ENCODE measurements at places on chromosomes 4 and X.

- peak; percentile 28 for DNase-seq
Observed at GRCh38 chr4:108327642-108328382, 159.1 kb upstream of the LEF1 start.

- DNase-seq: no peak
Observed at GRCh38 chr4:139746431-139747171, 81.0 kb downstream of the MGST2 start.

DNA sequence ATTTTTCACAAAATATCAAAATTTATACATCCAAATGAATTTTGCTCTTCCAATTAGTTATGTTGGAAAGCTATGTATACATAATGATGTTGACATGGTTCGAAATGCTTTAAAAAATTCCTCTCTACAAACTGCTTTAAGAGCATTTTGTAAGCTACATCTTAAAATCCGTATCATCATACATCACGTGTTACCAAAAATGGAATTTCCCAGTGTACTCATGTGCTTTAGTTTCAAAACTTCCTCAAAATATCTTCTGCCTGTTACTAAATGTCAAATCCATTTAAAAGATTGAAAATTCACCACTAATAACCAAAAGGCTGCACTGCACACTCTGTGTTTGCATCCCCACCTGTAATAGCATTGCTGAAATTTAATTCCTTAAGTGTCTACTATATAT is 87.9 kb downstream of the WDFY3 start:
- DNase-seq: no peak

DNA sequence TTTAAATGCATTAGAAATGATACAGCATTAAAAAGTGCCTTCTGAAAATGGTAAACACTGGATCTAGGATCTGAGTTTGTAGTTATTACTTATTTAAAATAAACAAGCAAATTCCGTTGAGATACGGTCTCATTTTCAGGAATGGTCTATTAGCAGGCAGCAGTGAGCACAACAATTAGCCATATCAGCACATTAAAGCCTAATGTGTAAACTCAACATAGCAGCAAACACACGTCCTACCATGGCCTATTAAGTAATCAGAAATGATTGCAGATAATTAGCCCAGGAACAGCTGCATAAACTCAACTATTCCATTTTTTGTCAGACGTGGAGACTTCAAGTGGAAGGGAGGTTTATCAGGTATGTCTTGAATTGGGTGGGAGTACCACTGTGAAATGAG is 61.8 kb downstream of the NEIL3 start:
- no peak for DNase-seq

DNA sequence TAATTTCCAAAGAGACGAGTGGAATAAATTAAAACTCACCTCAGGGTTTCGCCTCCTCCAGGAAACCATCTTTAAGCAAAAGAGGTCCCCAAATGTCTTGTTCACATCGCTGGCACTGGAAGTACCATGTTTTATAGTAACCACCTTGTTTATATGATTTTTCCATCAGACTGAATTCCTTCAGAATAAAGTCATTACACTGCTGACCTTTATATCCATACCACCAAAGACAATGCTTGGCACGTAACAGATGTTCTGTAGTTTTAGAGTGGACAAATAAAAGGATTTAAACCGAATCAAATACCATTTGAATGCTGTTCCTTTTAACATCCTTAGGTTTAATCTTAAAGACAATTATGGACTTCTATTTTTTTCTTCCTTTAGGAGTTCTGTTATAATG is 4.7 kb downstream of the NUDT6 start:
- DNase-seq: no peak

DNA sequence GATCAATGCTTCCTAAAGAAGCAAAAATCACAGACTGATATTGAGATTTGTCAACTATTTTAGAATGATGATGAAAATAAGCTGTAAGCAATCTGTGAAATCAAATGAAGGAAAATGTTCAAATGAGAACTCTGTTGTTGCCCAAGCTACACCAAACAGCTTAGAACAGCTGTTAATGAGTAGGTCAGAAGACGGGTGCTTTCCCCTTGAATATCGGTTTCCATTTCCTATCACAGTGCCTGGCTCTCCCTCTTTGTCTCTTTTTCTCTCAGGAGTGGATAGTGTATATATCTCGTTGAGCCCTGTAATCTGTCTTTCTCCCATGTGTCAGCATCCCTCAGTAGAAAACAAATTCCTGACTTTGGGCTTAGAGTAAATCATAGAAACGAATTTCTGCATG is 1592.9 kb upstream of the TENM3 start:
- no peak for DNase-seq

GRCh38 chr4:1113311-1114009 is at the start of gene RNF212:
Gene RNF212 (minus strand): TSS chr4:1113564. CDS start chr4:1113464, 100 bp downstream.
- DNase-seq: no peak

GRCh38 chrX:72258174-72258573 is 18.9 kb downstream of the RPS4X start:
- no peak for DNase-seq

GRCh38 chr4:113826421-113826820 is 64.9 kb upstream of the CAMK2D start:
- DNase-seq: no peak

DNA sequence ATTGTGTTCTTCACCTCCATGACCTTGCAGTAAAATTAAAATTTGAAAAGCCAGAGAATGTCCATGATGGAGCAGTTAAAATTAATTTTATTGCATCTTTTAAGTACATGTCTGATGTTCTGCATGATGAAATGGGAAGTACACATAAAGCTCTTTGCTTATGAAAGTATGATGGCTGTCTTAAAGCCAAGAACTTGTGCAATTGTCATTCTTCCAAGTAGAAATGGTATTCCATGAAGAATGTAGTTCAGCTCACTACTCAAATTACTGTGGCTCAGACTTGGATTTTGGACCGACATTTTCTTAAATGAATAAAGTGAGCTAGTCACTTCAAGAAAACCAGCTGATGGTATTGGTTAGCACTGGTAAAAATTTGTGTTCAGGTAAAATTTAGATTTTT is 161.7 kb upstream of the CXCL13 start:
- DNase-seq: no peak

DNA sequence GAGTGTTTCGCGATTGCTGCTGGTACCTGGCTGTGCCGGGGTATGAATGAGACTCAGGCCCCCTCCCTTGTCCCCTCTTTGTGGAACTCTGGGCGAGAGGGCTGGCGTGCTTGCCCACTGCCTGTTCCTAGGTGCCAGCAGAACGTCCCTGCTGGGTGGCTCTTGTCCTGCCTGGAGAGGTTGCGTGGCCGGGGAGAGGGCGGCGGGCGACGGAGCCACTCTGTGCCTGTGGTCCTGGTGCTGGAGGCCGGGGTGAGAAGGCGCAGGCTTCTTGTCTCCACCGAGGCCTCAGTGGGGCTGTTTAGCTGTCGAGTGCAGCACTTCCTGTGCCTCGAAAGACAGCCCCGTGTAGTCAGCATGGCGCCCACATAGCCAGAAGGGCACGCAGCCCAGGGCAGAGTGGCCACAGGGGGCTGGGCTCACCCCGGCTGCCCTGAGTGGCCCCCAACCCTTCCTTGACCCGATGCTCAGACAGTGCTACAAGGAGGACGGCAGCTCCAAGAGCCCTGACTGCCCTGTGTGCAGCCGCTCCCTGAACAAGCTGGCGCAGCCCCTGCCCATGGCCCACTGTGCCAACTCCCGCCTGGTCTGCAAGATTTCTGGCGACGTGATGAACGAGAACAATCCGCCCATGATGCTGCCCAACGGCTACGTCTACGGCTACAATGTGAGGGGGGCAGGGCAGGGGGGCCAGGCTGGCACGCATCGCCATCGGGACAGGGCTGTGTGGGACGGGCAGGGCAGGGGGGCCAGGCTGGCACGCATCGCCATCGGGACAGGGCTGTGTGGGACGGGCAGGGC is 8.9 kb upstream of the UVSSA start:
- DNase-seq: no peak

DNA sequence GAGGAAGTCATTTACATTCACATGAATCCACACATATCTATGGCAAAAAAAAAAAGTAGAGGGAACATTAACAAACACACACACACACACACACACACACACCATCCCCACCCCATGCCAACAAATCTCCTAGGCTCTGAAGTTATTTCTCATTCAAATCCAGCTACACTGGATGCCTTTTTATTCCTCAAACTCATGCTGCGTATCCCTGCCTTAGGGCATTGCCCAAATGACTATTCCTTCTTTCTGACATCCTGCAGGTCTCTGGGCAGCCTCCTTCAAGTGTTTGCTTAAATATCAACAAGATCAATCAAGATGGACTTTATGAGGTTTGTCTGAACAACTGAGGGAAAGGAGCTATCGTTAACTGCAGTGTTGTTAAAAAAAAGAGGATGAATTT is 106.5 kb upstream of the FAM9A start:
- no peak for DNase-seq

GRCh38 chr4:117249333-117249732 is 164.0 kb upstream of the TRAM1L1 start:
- no peak for DNase-seq

GRCh38 chr4:52711834-52712250 is 39.4 kb downstream of the ERVMER34-1 start:
- no peak for DNase-seq

GRCh38 chr4:8457646-8458252 is 17.2 kb downstream of the TRMT44 start:
- DNase-seq: no peak

- DNase-seq: no peak
Observed at GRCh38 chr4:84680956-84681355, 98.0 kb downstream of the CDS1 start.

DNA sequence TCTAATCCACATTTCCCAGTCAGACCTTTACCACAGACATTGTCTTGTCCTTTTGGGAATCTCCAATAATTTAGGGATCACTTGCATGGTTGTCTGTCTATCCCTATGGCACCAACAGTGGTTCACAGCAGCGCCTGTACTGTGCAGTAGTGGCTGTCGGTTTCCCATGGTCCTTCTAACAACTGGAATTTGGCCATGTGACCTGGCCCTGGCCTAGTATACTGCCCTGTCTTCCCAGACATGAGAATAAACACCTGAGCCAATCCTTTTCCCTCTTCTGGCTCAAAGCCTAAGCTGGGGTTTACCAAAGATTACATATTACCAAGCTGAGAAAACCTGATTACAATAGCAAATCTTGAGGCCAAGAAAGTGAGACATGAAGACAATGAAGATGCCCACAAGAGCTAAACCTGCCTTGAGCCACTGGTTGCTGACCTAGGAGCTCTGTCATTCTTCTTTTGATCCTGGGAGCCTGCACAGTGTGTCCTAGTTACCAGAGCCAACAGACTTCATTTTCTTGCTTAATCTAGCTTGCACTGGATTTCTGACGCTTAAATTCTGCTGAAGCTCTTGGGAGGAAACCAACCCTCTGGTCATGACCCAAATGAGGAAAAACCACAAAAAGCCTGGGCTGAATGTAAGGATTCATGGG is 92.1 kb downstream of the SCD5 start:
- no peak for DNase-seq

DNA sequence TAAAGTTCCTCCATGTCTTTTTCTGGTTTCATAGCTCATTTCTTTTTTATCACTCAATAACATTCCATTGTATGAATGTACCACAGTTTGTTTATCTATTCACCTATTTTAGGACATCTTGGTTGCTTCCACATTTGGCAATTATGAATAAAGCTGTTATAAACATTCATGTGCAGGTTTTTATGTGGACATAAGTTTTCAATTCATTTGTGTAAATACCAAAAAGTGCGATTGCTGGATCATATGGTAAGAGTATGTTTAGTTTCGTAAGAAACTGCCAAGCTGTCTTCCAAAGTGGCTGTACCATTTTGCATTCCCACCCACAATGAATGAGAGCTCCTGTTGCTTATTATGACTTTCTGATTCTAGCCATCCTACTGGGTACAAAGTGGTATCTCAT is 36.3 kb upstream of the ZFX start:
- DNase-seq: no peak

DNA sequence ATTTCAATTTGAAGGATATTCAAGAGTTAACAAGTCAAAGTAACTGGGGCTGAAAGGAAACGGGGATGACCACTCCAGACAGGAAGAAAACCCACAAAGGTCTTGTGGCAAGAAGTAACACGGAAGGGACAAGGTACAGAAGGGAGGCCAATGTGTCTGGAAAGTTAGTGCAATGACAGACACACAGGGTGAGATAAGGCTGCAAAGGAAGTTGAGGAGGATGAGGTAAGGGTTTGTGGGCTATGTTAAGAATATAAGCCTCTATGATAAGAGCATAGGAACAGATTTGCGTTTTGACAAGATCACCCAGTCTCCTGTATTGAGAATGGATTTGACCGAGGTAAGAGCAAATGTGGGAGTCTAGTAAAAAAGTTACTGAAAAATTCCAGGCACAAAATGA is 21.9 kb upstream of the EMCN start:
- DNase-seq: no peak

DNA sequence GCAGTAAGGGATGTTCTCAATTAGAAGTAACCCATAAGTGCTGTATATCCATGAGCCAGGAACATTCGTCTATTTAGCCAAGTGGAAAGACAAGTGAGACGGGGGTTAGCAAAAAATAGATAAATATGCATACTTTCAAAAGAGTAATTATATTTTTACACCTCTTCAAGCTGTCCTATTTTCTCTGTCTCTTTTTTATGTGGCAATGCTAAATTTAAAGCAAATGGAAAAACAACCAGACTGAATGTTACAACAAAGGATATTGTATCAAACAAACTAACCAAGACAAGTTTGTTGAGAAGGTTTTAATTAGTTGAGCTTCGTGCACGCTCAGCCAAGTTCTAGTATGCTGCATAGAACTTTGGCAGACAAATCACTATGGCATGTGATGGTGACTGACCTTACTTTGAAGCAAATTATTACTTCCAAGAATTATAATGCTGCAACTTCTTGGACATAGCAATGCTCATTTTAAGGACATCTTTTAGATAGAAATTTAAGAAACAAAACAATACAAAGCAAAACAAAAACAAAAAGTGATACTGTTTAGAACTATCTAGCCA is 61.4 kb upstream of the TMEM150C start:
- DNase-seq: no peak

DNA sequence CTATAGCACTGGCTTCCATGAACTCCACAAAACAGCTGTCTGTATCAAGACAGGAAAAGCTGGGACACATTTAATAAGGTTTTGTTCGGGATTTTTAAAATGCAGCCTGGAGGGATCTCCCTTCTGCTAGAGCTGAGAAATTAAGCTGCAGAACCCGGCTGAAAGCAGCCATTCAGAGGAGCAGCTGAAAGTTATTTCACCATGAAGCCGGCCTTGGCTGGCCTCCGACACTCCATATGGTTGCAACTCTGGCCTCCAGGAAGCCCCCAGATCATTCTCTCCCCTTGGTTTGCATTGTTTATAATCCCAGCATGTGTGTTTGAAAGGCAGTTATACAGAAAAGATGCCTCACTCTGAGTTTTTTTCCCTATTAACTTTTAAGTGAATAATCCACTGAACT is 239.4 kb downstream of the SPATA18 start:
- DNase-seq: no peak

GRCh38 chr4:37437163-37437562 is 192.6 kb downstream of the NWD2 start:
- no peak for DNase-seq

- DNase-seq: no peak
Observed at GRCh38 chrX:100376576-100376975, 33.5 kb downstream of the PCDH19 start.

DNA sequence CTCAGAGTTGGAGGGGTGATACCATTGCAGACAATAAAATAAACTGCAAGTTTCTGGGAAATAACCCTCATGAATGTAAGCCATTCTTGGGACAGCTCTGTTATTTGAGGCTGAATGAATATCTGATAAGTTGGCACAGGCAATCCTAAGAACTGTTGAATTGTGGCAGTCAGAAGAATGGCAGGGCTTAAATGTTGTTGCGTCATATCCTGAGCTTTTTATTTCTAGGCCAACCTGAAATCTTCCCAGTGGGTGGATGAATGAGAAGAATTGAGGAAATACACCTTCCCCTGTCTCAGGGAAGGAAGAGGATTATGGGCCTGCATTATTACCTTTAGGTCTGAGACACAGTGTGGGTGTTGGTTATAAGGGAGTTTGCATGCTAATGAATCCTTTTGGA is 64.4 kb upstream of the C4orf54 start:
- no peak for DNase-seq
